LHCN-M2 (cell line): ENCODE measurements at places on chromosomes 4 and X.

GRCh38 chr4:107845681-107846080 lies 20.9 kb downstream of the SGMS2 start:
- no peak for DNase-seq

DNA sequence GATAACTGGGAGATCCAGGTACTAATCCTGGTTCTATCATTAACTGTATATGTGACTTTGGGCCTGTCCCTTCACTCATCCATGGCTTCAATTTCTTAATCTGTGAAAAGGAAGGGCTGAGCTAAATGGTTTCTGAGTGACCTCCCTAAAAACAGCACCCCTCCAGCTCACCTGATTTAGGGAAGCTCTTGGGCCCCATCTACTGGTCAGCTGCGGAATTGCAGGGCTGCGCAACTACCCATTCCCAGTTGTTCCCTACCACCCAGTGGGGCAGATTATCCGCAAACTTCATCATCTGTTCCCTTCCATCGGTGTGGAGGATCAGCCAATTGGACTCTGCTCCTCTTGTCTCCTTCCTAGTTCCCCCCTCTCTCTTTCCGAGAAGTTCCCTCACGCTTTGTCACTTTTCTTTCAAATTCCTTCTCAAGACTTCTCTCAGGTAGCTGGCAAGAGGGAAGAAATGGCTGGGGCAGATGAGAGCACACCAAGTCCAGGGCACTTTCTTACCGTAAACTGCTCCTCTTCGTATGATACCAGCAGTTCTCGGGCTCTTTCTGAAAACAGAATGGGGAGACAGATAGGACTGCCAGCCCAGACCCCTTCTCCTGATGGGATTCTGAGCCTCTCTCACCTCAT lies 5.8 kb downstream of the LAS1L start:
- peak; percentile 27 for DNase-seq

DNA sequence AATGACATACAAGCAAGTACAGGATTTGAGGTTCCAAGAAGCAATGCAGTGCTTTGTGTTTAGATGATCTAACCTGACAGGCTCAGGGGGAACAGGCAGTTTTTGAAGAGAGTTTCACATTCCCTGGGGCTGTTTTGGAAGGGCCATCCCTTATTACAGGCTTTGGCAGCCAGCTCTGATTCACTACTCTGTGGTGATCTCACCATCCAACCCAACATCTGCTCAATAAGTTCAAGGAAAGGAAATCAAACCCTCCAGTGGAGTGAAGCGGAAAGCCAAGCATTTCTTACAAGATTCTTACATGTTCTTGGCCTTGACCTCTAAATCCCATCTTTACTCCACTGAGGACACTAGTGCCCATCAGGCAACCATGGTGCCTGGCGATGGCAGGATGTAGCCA lies 7.5 kb downstream of the IDS start:
- peak; percentile 75 for DNase-seq

DNA sequence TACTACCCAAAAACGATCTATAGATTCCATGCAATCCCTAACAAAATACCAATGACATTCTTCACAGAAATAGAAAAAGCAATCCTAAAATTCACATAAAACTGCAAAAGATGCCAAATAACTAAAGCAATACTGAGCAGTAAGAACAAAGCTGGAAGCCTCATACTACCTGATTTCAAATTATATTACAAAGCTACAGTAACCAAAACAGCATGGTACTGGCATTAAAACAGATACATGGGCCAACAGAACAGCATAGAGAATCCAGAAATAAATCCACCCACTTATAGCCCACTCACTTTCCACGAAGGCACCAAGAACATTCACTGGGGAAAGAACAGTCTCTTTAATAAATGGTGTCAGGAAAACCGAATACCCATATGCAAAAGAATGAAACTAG lies 74.7 kb downstream of the PHF8 start:
- no peak for DNase-seq

GRCh38 chrX:68710870-68711576 lies 63.6 kb downstream of the STARD8 start:
- no peak for DNase-seq

DNA sequence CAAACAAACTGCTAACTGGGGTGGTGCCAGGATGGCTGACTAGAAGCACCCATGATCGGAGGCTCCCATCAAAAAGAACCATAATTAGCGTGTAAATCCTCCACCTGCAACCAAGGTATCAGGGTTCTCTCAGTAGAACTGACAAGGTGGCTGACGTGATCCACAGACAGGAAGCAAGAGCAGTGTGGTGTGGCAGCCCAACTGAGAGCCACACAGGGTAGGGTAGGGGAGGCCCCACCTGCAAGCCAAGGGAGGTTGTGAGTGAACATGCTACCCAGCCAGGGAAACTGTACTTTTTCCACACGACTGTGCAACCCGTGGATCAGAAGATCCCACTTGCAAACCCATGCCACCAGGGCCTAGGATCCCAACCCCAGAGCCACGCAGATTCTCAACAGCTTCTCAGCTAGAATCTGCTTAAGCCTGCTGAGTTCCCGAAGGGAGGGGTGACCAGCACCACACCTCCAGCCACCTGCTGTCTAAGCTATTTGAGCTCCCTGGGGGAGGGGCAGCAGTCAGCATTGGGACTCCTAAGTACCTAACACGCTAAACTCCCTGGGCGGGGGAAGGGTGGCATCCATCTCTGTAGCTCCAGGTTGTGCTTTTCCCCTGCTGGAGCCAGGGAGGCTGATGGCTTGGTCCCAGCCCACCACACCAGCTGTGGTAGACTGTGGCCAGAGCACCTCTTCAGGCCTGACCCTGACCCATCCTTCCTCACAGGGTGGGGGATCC lies 425.1 kb downstream of the GPM6A start:
- no peak for DNase-seq

DNA sequence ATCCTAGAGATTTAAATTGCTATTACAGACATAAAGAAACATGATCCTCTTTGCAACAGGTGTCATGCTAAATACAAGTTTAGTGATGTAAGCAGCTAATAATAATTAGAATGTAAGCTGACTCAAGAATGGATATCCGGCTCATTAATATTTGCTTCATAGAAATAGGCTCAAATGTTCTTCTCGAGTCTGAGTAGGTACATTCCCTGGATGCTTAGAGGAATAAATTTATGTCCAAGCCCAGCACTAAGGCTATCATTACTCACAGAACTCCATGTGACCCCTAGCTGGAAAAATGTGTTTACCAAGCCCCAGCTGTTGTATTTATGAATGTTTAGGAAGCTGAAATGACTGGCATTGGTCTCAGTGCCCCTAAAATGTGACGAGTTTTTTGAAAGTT lies 87.6 kb upstream of the TSPAN7 start:
- DNase-seq: peak; percentile 3

- peak; percentile 92 for DNase-seq
Observed at GRCh38 chr4:3461515-3462291, 1.4 kb upstream of the DOK7 start.

DNA sequence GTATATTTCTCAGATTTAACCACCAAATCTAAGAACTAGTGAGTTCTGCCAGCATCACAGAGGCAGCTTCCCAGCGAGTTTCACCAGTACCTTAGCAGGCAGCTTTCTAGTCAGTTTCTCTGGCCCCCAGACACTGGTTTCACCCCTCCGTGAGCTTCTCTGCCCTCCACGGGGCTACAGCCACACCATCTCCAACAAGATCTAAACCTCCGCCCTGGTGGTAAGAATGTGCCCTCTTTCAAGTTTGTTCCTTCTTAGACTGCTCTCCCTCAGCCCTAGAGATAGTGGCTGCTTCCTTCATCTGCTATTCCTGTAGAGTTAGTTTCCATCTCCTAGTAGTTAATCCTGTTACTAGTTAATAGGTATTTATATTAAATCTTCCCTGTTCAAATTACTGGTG lies 60.5 kb upstream of the TAB3 start:
- no peak for DNase-seq

DNA sequence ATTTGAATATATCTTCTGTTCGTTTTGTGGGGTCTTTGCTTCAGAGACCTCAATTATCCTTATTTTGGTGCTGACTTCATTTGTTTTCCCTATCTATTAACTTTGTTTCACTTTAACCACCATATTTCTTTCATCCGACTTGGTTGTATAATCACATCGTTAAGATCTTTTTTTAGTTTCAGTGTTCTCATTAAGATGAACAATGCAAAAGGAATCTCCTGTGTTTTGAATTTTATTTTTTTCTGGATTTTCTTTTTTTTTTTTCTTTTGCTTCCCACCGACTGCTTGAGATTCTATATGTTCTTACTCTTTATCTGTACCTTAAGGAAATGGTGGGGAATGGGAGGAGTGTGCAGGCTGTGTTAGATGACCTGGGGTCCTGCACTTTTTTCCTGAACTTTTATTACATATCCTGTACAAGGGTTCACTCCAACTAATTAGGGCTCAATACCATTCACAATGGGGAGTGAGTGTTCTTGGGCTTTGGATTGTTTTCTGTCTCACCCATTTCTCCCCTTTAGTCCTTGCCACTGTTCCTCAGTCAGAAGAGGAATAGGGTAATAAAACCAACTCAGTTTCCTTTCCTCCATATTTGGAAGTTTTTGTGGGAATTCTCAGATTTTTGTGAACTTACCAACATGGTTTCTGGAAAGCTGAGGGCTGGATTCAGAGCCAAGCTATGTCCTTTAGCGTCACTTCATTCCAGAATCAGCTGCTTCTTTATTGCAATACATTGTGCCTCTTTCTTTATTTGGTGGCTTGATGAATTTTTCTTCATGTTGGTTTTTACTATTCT lies 43.2 kb upstream of the BMPR1B start:
- peak; percentile 75 for DNase-seq

GRCh38 chr4:18100657-18101056 lies 79.1 kb upstream of the LCORL start:
- no peak for DNase-seq

DNA sequence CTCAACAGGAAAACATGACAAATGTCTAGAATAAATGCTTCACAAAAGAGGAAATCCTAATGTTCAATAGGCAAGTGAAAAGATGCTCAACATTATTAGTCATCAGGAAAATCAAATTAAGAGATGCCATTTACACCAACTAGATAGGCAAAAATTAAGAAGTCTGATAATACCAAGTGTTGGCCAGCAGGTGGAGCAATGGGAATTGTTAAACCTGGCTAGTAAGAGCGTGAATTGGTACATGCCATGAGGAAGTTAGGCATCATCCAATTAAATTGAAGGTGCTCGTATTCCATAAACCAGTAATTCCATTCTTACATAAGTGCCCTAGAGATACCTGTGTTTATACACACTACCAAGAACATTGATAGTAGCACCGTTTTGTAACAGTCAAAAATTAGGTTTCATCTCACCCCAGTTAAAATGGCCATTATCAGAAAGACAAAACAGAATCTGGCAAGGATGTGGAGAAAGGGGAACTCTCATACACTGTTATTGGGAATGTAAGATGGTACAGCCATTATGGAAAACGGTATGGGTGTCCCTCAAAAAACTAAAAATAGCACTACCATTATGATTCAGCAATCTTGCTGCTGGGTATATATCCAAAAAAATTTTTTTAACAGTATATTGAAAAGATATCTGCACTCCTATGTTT lies 14.0 kb upstream of the ZCCHC18 start:
- peak; percentile 46 for DNase-seq

DNA sequence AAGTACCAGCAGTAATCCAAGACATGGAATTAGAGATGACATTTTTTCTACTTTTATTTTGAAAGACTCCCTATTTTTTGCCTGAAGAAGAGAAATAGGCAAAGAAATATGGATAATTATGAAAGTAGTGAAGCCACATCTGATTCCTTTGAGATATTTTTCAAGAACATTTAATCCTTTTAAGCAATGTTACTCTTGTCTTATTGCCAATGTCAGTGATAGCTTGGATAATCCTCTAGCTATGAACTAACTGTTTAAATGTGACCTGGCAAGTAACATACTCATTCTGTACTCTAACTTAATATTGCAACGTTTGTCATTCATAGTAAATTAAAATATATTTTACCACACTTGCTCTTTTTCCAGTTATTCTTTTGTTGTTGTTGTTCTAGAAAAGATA lies 181.3 kb downstream of the VEGFC start:
- peak; percentile 39 for DNase-seq

DNA sequence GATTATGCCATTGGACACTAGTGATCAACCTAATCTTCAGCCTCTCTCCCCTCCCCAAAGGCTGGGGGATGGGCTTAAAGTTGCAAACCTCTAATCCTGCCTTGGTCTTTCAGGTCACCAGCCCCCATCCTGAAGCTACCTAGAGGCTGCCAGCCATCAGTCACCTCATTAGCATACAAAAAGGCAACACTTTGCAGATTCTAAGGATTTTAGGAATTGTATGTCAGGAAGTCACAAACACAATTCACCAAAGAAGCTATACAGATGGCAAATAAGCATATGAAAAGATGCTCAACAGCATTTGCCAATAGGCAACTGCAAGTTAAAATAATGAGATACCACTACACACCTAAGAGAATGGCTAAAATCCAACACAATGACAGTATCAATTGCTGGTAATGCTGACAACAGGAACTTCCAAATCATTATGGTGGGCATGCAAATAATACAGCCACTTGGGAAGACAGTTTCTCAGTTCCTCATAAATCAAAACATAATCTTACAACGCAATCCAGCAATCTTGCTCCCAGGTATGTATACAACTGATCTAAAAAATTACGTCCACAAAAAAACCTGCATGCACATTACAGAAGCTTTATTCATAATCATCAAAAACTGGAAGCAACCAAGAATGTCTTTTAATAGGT lies 9.0 kb upstream of the PIM2 start:
- no peak for DNase-seq

DNA sequence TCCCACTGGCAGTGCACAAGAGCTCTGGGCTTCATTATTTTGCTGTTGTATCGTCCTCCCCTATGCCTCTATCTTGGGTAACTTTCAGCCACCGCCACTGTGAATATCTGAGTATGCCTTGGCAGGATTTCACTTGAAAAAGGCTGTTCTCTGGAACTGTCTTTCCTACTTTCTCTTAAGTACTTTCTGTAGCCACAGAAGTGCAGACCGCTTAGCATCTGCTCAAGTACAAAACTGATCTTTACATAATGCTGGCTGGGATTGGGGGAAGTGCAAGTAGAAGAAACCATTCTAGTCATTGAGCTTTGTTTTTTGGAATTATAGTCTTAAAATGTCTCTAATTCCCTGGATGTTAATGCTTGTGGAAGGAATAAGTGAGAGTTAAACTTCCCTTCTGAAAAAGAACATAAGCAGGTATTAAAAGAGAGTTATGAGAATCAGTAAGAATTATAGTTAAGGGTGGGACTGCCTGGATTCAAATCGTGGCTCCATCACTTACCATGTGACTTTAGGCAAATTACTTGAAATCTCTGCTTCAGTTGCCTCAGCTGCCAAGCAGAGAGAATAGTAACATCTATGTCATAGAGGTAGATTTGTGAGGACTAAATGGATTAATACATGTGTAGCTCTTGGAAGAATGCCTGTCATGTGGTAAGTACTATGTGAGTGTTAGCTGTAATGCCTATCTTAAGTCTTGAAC lies 77.5 kb downstream of the MID1IP1 start:
- DNase-seq: no peak

DNA sequence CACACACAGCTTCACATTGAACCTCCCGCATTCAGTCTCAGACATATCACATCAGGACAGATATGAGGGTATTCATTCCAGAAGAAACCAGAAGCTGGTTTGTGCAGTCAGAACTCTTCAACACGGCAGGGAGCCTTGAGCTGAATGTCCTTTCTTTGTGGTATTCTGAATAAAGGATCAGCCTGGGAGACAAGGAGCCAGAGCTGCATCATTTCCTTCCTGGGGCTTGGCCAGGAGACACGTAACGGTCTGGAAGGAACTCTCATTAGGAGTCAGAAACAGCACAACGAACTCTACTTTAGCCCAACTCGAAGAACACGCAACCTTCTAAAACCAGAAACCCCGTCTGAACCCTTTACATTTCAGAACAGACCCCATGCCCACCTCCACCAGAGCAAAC lies 46.4 kb downstream of the KDR start:
- DNase-seq: no peak
